Cardiac muscle cell (in vitro differentiated cells and primary cell): ENCODE measurements at places on chromosomes 6 and 20.

- no peak for DNase-seq
These were observed 312.2 kb upstream of the SOX4 start for GRCh38 chr6:21281366-21281765.

DNA sequence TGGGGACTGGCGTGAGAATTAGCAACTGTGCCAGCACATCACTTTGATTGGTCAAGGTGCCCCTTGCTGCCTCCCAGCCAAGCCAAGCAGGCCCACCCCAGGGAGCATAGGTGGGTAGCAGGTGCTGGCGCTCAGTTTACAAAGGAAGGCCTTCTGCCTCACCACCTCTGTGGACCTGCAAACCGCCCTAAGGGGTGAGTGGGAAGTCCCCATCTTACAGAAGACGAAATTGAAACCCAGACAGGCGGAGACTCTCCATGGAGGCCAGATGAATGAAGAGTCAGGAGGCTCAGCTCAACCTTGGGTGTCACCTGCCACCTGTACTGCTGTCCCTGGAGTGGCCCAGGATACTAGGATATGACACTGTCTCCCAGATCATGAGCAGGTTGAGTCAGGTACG, 21.5 kb upstream of the MAS1L start:
- DNase-seq: no peak

GRCh38 chr20:46967646-46968045, 73.0 kb downstream of the EYA2 start:
- DNase-seq: no peak

- peak; percentile 88 for DNase-seq
These were observed 478.8 kb downstream of the CD83 start for GRCh38 chr6:14596410-14596809.

DNA sequence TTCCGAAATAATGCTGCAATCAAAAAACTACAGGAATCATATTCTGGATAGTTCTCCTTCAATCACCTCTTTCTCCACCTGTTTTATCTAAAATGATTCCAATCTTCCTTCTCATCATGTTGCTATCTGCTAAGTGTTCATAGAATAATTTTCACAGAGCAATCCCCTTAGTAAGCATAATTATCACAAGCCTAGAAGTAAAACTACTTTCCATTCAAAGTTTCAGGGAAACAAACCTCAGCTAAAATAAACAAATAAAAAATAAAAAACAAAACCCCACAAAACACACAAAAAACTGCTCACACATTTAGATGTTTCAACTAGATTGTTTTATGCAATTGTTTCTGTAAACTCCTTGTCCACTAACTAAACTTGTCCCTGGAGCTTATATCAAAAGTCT, 291.2 kb downstream of the PHACTR1 start:
- DNase-seq: no peak

GRCh38 chr6:165988757-165989456, 178.7 kb downstream of the TBXT start:
- DNase-seq: no peak

GRCh38 chr6:6039946-6040509, 33.3 kb upstream of the NRN1 start:
- DNase-seq: no peak

- DNase-seq: no peak
These were observed 48.4 kb upstream of the FOXC1 start for GRCh38 chr6:1561355-1561754.

DNA sequence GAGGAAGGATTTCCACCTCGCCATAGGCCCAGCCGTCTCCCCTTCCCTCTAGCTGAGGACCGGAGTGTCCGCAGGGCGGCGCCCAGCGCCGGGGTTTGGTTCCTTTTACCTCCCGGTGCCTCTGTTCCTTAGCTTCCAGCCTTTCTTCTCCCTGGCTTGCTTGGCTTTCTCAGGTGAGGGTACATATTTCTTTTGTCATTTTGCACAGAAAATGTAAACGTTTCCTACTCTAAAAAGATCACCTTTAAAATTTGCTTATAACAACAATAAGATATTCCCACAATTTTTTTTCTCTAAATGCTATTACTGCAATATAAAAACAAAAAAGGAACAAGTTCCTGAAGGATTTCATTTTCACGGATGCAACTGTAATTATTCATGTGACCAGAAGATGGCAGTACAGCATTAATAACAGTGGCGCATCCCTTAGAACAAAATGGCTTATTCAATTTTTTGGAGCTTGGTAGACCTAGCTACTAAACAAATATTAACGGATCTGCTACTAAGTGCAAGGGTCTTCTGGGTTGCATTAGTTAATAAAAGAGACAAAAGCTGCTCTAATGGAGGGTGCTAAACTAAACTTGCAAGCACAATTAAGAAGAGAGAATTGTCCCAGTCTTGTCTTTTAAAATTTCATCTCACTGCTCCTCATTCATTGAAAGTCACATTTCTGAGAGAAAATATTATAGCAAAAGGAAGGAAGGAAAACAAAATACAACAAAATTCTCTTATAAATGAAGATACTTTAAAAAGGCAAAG, 172.9 kb downstream of the ADGRG6 start:
- DNase-seq: peak; percentile 78

DNA sequence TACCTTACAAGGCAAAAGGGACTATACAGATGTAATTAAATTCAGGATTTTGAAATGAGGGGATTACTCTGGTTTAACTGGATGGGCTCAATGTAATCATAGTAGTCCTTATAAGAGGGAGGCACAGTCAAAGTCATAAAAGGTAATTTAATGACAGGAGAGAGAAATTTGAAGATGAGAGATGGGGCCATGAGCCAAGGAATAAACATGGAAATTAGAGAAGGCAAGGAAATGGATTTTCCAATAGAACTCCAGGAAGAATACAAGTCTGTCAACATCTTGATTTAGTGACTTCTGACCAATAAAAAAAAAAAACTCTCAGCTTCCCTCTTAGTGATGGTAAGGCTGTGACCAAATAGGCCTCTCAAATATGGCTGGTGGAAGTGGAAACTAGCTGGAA, 101.9 kb upstream of the BEND3 start:
- DNase-seq: no peak

DNA sequence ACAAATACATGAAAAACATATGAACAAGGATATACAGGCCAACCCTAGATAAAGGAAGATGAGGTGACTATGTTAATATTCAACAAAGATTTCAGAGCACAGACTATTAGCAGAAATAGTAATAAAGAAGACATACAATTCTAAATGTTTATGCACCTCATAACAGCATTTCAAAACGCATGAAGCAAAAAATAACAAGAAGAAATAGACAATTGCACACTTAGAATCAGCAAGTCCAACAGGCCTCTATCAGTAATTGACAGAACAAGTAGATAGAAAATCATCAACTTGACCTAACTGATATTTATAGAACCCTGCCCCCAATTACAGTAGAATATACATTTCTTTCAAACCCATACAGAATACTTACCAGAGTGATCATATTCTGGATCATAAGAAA, 11.4 kb upstream of the DOK5 start:
- no peak for DNase-seq

- DNase-seq: no peak
These were observed 129.1 kb downstream of the PREX1 start for GRCh38 chr20:48698507-48699267.

DNA sequence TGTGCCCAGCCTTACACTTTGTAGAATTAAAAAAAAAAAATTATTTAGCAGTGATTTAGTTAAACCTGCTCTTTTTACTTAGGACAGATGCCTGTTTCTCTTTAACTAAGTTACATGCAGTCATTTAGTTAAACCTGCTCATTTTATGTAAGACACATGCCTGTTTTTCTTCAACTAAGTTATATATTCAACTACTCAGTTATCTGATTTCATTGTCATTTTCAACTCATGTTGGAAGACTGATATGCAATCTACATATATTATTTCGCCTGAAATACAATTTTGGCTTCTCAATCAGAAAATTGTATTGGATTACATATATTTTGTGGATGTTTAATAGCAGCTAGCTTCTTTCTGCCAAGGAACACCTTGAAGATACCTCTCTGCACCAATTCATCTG, 171.1 kb downstream of the COL19A1 start:
- no peak for DNase-seq

- DNase-seq: no peak
These were observed 308.5 kb upstream of the POU3F2 start for GRCh38 chr6:98525860-98526259.

DNA sequence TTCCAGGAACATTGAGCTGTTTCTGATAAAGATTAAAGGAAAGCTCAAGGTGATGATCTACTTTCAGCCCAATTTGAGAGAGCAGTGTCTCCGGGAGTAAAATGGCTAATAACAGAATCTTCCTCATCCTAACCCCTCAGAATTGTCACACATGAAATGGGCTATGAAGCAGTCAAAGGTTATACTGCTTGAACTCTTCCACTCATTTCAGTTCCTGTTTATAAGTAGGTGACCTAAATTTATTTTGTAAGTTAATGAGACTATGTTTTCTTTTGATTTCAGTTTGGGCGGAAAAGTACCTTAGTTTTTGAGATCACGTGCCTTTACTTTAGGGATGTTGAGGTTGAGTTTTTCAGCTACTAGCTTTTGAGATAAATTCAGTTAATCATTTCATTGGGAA, 47.2 kb downstream of the QKI start:
- no peak for DNase-seq

- DNase-seq: peak; percentile 58
These were observed 738 bp downstream of the RALGAPB start for GRCh38 chr20:38473367-38473795.

- peak; percentile 11 for DNase-seq
These were observed 26.7 kb downstream of the ZNF337 start for GRCh38 chr20:25669826-25670422.

GRCh38 chr6:157904999-157905398, 76.7 kb upstream of the SYNJ2 start:
- DNase-seq: no peak

GRCh38 chr6:139376604-139377218, 2.3 kb upstream of the CITED2 start:
- DNase-seq: peak; percentile 78

GRCh38 chr6:134007077-134007476, 45.3 kb downstream of the SLC2A12 start:
- DNase-seq: no peak

- DNase-seq: no peak
These were observed 144.5 kb upstream of the RALGAPA2 start for GRCh38 chr20:20856956-20857355.

DNA sequence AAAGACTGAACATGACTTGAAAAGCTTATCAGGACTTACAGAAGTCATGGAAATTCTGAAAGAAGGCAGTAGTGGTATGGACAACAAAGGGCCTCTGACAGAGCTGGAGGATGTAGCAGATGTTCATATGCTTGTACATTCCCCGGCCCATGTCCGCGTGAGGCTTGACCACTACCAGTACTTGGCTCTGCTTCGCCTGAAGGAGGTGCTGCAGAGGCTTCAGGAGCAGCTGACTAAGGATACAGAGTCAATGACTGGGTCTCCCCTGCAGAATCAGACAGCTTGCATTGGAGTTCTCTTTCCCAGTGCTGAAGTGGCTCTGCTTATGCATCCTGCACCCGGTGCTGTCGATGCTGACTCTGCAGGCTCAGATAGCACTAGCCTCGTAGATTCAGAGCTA, 29.2 kb downstream of the TAF11 start:
- no peak for DNase-seq

DNA sequence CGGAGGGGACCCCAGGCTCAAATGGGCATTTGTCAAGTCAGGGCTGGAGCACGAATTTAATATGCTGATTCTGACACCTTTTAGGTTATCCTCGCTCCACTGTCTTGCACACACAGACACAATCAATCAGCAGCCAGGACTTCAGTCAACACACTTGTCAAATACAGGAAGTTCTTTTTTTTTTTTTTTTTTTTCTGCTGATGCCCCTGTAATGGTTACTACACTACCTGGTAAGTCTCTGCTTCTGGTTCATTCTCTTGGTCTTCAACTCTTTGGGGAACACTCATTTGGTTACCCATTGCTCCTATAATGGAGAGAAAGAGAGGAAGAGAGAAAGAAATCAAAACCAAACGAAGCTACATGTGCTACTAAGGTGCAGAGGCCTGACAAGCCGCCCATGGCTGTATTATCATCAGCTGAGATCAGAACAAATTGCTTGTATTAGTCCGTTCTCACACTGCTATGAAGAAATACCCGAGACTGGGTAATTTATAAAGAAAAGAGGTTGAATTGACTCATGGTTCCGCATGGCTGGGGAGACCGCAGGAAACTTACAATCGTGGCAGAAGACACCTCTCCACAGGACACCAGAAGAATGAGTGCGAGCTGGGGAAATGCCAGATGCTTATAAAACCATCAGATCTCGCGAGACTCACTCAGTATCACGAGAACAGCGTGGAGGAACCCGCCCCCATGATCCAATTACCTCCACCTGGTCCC, 11.8 kb downstream of the BCAS1 start:
- DNase-seq: no peak

DNA sequence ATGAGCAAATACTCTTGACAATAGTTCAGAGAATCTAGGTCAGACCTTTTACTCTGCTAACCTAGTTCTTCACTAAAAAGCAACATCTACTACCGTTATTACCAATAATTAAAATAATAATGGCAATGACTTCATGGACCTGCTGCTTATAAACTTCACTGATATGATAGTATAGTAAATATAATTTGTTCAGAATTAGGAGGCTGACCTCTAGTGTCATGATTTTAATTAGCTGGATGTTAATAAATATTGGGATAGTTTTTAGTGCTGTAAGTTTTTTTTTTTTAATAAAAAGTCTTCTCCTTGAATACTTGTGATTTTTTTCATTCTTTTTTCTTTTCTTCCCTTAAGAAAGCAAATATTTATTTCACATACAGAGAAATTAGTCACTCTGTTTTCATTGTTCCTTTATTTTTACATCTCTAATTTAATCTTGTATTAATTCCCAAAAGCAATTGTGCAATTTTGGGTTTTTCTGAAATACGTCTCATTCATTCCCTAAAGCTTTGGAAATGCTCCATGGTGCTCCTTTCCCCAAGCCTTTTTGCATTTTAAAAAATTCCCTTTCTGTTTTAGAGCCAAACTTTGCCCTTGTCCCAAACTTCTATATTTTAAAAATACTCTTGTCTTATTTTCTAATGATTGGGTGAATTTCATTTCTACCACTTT, 46.6 kb upstream of the UST start:
- DNase-seq: no peak

- no peak for DNase-seq
These were observed 25.3 kb upstream of the SMIM8 start for GRCh38 chr6:87297119-87297518.

GRCh38 chr6:113846577-113846976, 10.6 kb upstream of the MARCKS start:
- DNase-seq: no peak
